ENCODE measurements at places on chromosomes 2 and 18.

DNA sequence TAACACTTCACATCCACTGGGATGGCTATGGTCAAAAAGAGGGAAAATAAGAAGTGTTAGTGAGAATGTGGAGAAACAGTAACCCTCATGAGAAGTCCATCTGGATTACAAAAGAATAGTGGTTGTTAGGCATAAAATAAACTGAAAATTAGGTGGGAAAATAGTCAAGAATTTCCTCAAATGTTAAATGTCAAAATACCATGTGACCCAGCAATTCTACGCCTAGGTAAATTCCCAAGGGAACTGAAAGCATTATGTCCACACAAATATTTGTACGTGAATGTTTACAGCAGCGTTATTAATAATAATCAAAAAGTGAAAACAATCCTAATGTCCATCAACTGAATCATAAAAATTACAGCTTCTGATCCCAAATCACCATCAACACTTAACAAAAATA lies 11.0 kb downstream of the WDR33 start:
- no peak for DNase-seq

DNA sequence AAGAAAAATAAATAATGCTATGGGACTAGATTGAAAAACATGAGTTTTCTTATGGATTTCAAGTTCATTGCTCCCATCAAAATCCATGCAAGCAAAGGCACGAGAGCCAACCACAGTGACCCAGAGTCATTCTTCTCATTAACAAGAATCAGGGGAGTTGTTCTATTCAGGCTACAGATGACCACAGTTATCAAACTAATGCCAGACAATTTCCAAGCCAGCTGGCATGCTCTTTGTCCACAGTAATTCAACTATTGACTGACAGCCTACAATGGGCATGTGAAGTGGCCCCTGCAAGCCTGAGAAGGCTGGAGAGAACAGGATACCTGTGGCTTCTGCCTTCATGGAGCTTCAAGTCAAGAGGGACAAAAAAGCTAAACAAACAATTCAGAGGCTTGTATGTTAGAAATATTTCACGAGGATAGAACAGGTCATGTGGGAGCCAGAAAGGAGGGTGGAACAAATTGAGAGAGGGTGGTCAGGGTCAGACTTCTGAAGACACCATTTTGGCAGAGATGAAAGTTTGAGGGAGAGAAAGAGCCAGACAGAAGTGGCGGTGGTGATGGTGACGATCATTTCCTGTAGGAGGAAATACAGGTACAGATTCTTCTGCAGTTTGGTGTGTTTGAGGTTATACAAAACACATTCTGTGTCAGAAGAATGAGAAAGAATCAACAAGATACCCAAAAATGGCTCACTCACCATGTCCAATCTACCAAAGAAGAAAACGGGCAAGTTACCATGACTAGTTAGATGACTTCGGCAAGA lies 732.4 kb downstream of the RNF144A start:
- no peak for DNase-seq

DNA sequence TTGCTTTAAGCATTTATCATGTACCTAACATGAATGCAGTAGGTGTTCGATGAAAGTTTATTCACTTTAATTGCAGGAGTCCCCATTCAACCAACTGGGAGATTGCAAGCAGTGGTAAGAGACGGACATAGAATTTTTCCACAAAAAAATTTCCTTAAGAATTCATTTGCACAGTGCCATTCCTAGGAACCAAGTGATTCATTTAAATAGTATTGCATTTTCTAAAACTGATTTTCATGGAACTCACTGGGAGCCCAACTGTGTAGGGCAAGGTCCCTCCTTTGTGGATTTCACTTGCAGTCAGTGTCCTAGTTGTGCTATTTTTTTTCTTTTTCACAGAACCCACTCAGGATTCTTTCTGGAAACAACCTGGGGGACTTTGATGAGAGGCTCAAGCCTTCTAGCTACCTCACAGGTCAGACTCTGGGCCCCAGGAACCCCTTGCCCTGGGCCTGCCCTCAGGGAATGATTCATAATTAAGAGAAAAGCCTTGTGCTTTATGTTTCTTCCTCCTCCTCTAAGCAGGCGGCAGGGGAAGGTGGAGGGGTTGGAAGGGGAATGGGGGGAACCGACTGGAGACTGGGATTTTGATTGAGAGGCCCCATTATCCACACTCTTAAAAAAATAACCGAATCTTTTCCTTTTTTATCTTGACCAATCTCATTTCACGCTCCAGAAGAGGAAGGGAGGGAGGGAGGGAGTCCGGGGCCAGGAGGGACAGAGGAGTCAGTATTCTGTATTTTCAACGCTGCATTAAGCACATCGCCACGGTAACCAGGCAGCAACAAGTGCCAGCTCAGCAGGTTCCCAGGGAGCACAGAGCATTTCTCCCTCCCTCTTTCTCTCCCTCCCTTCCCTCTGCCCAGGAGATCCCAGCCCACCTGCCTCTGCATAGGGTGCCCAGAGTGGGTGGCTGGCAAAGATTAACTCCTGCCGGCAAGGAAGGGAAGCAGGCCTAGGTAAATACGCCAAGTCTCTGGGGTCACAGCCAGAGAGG lies 51.8 kb downstream of the PSD4 start:
- no peak for DNase-seq

DNA sequence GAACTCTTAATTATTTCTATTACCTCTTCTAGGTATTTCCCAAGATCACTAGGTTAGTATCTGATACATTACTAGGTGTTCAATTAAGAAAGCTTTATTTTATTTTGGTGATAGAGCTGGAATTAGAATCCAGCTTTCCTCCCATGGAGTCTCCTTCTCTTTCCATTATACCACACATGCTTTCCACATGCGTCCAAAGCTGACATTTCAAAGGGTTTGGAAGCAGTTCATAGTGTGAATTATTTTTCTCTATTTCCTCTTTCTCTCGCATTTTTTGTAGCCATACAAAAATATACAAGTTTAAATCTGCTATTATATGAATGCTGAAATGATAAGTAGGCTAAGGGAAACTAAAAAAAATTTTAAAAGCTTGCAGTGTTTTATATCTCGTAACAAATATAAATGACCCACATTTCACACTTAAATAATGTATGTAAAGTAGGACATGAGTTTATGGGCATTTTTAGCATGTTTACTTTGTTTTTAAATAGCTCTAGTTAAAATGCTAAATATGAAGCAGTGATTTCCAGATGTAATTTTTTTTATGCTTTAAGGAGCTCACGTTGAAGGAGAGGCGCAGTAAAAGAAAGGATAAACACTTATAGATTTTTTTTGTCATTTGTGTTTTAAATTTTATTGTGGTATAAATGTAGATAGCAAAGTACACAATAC lies 20.1 kb downstream of the ZC3H6 start:
- DNase-seq = no peak

DNA sequence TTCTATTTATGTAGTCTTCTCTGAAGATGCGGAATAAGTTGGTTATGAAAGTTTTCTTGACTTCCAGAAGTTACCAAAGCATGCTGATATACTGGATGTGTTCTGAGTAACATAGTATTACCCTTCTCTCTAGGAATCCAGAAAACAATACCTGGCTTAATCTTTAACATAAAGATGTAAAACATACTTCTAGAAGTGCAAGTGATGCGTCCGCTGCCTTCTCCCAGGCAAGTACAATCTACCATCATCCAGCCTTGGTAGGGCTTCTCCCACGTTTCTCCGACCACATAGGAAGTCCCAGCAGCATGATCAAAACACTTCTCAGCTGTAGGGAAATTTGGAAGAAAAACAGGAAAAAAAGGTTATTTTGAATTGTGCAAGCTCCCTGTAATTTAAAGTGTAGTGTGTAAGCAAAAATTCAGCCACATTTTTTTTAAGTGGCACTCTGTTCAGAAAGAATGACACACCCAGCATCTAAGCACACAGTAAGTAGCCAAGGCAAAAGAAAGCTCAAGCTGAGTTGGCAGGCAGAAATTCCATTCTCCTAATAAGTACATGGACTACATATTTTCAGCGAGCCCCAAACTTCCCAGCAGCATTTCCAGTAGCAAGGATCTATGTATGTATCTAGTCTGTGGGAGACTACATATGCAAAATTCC lies 5.2 kb downstream of the FN1 start:
- no peak for DNase-seq
